ENCODE measurements at places on chromosomes 3 and 15.

GRCh38 chr3:157135671-157136396, 24.1 kb downstream of the CCNL1 start:
- DNase-seq, result no peak

GRCh38 chr15:78372880-78373279, 32.7 kb downstream of the CRABP1 start:
- DNase-seq, result no peak

DNA sequence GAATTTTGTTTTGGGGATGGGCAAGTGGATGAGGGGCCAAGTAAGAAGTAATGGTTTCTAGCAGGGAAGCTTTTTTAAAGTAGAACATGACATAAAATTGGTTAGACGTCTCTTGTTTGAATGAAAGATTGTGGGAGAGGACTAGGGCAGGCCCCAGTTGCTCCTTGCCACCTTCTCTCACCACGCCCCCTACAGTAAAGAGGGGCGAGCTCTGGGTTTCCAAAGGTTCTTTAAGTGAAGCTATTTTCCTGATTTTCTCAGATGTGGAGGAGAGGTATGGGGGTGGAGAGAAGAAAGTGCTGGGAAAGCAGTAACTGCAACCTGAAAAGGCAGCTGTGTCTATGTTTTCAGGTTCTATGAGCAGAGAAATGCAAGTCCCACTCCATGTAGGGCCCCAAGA, 32.6 kb upstream of the SKIL start:
- DNase-seq, result no peak

DNA sequence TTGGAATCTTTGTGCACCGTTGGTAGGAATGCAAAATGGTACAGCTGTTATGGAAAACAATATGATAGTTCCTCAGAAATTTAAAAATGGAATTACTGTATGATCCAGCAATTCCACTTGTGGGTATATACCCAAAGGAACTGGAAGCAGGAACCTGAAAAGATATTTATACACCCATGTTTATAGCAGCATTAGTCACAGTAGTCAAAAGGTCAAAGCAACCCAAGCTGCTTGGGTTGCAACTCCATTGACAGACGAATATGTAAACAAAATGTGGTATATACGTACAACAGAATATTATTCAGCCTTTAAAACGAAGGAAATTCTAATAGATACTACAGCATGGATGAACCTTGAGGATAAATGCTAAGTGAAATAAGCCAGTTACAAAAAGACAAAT, 35.0 kb upstream of the CAPN3 start:
- DNase-seq, result no peak

DNA sequence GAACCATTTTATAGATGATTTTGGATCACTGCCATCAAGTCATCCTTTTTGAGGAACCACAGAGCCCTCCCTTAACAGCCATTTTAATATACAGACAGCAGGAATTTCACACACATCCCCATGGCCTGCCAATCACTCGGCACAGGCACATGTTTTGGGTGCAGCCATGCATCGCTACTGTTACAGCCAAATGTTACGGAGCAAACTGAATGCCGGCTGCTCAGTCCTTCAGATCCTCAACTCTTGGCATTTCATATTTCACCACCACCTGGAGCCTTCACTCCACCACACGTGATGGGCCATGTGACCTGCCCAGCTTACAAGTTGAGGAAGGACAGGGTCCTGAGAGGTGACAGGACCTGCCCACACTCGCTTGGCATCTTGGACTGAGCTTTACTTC, 90.8 kb downstream of the OXNAD1 start:
- DNase-seq, result no peak

DNA sequence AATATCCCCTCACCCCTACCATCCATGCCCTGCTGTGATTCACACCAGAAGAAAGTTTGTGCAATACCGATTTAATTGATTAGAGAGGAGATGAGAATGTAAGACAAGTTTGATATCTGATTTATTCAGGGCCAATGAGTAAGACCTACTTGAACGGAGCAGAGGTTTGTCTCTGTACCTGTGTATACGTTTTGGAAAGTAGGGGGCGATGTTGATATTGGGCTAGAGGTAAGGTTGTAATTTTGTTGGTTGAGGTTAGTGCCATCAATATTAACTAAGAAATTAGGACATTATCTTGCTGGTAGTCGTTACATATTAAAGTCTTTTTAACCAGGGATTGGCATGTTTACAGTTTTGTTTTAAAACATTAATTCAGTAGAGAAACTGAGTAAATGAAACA, 20.5 kb downstream of the EAF2 start:
- no peak for DNase-seq

DNA sequence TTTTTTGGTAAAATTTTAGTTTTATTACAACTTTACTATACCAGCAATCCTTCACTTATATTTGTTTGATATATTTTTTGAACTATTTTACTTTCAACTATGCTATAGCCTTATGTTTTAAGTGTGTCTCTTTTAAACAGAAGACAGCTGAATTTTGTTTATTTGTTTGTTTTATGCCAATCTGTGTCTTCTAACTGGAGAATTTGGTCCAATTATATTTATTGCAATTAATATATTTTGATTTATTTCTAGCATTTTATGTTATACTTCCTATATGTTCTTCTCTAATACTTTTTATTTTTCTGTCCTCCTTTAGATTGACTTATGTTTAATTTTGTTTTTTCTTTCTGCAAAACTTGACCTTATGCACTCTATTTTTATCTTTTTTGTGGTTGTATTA, 4.9 kb upstream of the MME start:
- DNase-seq, result no peak

GRCh38 chr3:187983484-187984124, 170.4 kb upstream of the LPP start:
- DNase-seq, result no peak

DNA sequence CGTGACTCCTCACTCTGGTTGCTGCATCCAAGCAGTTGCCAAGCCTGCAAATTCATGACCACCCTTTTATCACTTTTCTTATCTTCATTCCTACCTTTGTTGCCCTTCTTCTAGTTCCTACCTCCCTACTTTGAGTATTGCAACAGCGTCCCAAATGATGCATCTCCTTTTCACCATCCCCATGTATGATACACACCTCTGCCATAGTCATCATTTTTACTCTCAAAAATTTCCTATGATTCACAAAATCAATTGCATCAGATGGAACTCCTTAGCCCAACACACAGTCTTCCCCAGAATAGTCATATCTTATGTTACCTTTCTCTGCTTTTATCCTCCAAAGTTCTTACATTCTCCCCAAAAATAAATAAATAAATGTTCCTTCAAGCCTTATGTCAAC, 262.6 kb downstream of the TBL1XR1 start:
- DNase-seq, result no peak

GRCh38 chr3:26838026-26838425, 215.5 kb downstream of the LRRC3B start:
- DNase-seq, result no peak

DNA sequence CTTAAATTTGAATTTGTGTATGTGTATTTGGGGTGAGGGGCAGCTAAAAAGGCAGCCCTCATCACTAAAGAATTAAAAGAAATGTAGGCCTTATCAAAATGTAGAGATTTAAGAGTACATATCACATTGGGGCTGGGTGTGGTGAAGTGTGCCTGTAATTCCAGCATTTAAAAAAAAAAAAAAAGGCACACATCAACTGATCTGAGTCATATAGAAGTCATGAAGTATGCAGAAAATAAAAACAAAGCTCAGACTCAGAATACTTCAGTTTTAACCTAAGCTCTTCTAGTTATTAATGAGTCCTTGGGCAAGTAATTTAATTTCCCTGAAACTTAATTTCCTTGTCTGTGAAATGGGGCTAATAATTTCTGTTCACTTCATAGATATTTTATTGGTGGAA, 31.6 kb downstream of the SLC24A1 start:
- DNase-seq, result no peak

DNA sequence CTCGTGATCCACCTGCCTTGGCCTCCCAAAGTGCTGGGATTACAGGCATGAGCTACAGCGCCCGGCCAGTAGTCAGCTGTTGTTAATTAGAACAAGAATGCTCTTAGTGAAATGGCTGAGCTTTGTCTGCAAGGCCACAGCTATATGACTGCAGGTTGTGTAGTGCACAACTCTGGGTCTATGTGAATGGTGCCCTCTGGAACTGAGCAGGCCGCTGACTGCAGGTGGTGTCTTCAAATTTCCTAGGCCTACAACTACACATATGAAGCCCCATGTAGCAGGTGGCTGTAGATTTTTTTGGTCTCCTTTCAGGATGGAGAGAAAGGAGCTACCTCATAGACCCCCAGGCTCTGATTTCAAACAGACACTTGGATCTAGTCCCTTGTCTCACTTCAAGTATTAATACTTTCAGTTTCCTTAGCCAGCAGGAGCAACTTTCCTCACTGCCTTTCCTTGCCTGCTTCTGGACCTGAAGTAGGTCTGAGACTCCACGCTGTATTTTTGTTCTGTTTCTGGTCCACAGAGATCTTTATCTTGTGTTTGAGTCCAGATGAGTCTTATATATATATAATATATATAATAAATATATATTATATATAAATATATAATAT, 86.9 kb downstream of the C3orf80 start:
- DNase-seq, result no peak

GRCh38 chr3:45258317-45258716, 32.2 kb upstream of the TMEM158 start:
- DNase-seq, result no peak

GRCh38 chr3:196186651-196187573, 24.3 kb downstream of the ZDHHC19 start:
- DNase-seq, result no peak

- DNase-seq, result no peak
Measured at GRCh38 chr15:101808201-101808600, 3.8 kb upstream of the OR4F15 start.

- no peak for DNase-seq
Measured at GRCh38 chr15:74386496-74387140, 19.2 kb upstream of the CYP11A1 start.

- DNase-seq, result no peak
Measured at GRCh38 chr15:30958219-30958618, 33.2 kb downstream of the MTMR10 start.

DNA sequence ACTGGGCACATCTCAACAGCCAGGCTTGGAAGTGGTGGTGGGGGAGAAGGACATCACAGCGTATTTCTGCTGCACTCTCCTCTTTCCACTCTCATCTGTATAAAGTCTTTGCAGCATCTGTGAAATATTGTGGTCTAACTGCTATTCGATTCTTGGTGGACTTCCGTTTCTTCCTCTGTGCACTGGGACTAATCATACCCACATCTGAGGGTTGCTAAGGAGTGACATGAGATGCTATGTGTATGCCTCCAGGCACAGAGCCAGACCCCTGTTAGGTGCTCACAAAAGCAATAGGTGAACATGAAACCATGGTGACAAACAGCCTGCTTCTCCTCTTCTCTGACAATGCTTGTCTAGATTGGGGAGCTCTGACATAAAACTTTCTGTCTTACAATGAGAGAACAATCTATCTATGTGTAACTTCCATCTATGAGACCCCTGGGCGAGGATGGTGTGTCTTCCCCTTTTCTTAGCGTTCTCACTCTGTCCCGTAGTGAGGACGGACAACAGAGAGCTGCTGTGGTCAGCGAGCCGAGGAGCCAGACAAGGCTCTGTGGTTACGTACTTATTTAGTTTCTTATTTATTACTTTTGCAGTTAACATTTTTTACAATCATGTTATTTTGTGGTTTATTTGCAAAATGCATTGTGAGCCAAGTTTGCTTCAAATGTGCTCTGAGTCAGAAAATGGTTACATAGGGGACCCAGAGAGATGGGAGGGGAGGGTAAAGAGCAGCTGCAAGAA, 196.7 kb upstream of the TPRG1 start:
- DNase-seq, result no peak

- no peak for DNase-seq
Measured at GRCh38 chr3:121883507-121883906, 10.7 kb upstream of the SLC15A2 start.

DNA sequence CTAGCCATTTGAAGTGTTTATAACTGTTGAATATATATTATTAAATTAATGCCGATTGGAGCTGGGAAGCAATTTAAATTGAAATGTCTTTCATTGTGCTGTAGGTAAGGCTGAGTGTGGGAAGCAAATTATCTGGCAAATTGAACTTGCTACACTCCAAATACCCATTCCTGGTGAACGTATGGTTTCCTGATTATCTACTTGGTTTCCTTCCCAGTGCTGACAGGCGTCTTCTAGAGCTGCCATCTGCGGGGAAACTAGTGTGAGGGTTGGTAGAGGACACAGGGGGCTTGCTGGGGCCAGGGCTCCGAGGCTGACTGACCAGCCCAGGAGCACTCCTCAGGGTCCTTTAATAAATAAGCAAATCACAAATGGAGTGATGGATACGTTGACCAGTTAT, 581.4 kb upstream of the LMCD1 start:
- no peak for DNase-seq

- DNase-seq, result no peak
Measured at GRCh38 chr15:54082836-54083492, 104.7 kb downstream of the UNC13C start.

- peak; percentile 42 for DNase-seq
Measured at GRCh38 chr3:71130471-71131374, 452.8 kb downstream of the FOXP1 start.
